Nephron progenitor cell (in vitro differentiated cells): ENCODE measurements at places on chromosomes 1 and 21.

DNA sequence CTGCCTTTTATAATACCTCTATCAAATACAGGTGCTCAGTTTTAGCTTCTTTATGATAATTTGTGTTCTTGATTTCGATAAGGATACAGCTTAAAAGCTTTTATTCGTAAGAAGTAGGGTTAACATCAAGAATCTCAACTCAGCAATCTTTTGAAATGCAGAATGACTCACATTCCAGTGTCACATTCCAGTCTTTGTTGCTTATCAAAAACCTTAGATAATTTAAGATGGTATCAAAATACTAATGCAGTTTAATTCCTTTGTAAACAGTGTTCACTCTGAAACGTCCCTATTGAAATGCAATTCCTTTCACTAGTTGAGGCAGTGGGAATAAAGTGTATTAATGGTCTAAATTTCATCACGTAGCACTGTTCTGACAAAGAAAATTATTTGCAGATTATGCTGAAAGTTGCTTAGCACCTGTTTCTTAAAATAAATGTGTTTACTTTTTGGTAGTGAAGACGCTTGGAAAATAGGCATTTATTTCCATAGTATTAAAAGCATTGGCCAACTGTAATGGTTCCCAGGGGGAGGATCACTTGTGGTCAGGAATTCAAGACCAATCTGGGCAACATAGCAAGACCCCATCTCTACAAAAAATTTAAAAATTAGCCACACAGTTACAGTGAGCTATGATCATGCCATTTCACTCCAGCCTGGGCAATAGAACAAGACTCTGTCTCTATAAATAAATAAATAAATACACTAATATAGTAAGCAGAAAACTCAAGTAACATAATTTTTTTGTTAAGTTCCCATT, 10.1 kb upstream of the CNN3 start:
- DNase-seq, result no peak

GRCh38 chr1:88079036-88079435, 605.0 kb upstream of the PKN2 start:
- DNase-seq, result peak; percentile 47

DNA sequence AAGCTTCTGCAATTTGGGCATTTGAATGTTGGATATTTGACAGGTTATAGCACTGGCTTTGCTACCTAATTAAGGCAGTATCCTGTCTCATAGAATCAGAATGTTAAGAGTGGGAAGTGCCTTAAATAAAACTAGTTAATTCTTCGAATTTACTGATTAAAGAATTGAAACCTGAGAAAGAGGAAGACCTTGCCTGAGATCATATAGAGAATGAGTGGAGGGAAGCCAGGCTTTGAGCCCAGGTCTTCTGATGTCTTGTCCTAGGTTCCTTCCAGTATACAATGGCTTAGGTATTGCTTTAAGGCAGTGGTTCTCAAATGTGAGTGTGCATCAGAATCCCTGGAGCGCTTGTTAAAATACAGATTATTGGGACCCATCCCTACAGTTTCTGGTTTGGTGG, 20.9 kb upstream of the SH3BGRL3 start:
- no peak for DNase-seq

GRCh38 chr1:65995336-65995735, 202.6 kb downstream of the PDE4B start:
- no peak for DNase-seq

DNA sequence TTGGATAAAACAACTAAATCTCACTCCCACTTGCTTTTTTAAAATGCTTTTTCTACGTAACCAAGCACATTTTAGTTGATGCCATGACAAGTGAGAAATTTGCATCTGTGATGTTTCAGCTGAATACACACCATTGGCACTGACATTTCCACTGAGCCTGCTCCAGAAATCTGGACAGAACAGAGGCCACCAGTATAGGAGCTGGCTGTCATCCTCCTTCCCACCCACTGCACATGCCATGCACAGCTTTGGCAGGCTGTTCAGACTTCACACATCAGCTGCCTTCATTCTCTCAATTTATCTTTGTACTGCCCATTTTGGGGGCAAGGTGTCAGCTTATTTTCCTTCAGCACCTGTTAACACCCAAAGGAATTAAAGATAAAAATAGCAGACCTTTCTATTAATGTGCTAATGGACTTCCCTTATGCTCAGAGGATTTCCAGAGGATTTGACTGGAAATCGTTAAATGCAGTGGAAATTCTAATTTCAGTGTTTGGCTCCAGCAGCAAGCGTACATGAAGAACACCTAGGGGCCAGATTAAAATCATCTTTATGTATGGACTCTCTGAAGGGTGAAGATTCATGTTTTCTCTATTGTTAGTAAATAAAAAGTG, 12.9 kb upstream of the PODN start:
- no peak for DNase-seq

GRCh38 chr1:105894006-105894405, 1162.5 kb upstream of the PRMT6 start:
- DNase-seq, result no peak

GRCh38 chr1:151326619-151327222, 495 bp downstream of the PI4KB start:
- DNase-seq, result no peak

- peak; percentile 12 for DNase-seq
These were observed 131.8 kb upstream of the SGIP1 start for GRCh38 chr1:66402194-66402593.

DNA sequence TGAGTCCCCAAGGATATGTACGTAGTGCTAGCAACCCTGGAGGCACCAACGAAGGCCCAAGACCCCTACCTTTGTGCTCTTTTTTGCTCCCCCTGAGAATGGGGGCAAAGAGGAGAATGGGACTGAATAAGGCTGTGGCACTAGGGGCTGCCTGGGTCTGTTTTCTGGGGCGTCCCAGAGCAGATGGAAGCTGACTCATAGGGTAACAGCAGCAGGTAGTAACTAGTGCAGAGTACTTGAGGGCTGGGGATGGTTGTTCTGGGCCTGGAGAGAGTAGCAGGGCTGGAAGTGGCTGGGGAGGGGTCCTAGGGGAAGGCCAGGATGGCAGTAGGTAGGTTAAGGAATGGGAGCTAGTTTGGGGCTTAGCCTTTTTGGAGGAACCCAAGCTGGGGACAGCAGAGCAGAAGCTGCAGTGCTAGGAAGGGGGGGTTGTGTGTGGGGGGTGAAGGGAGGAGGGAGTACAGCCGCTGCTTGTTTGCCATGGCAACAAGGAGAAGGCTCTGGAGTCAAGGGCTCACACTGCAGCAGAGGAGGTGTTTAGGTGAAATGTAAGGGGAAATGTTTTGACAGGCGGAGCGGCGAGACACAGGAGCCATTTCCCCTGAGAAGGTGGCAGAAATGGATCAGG, 1.8 kb downstream of the NCDN start:
- DNase-seq, result no peak

DNA sequence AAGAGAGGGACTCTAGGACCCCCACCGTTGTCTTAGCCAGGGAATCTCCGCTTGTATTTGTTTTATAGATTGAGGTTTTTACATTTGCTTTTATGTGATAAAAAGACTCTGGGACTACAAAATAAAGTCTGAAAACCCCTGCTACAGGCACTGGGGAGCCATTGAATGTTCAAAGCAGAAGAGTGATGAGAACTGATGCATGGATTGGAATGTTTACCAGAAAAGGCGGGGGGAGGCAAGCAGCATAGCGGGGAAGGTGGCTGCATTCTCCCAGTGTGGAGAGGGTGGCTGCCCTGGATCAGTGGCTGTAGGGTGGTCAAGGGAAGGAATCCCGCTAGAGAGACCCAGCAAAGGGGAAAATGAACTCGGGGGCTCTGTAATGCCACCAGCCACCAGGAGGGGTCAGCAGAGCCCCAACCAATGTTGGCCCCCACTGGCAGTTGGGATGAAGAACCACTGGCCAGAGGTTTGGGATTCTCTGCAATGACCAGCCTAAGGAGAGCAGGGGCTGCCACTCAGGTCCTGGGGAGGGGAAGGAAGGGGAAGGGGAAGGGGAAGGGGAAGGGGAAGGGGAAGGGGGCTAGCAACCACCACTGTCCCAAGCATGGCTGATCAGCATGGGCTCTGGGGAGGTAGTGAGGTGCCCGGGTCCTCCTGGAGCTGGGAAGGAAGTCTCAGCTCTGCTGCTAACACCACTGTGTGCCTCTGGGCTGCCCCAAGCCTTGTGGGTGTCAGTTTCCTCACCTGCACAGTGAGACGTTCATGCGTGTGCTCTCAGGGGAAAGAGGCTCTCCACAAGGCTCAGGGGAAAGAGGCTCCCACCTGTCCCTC, 19.2 kb upstream of the PEF1 start:
- peak; percentile 88 for DNase-seq

GRCh38 chr1:116346943-116347673, 25.9 kb upstream of the ATP1A1 start:
- DNase-seq, result no peak

DNA sequence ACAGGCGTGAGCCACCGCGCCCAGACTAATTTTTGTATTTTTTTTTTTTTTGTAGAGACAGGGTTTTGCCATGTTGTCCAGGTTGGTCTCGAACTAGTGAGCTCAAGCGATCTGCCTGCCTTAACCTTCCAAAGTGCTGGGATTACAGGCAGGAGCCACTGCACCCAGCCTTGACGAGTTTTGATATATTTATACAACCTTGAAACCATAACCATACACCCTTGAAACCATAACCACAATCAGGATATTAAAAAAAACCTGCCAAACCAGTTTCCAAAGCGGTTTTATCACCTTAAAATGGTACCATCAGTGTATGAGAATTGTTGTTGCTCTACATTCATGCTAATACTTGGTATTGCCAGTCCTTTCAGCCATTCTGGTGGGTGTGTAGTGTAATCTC, 3.7 kb upstream of the PHACTR4 start:
- DNase-seq, result no peak

GRCh38 chr1:103108376-103109150, at the start of gene COL11A1:
Gene COL11A1 (minus strand): TSS chr1:103108522. CDS start chr1:103108178, 344 bp downstream.
- peak; percentile 84 for DNase-seq

DNA sequence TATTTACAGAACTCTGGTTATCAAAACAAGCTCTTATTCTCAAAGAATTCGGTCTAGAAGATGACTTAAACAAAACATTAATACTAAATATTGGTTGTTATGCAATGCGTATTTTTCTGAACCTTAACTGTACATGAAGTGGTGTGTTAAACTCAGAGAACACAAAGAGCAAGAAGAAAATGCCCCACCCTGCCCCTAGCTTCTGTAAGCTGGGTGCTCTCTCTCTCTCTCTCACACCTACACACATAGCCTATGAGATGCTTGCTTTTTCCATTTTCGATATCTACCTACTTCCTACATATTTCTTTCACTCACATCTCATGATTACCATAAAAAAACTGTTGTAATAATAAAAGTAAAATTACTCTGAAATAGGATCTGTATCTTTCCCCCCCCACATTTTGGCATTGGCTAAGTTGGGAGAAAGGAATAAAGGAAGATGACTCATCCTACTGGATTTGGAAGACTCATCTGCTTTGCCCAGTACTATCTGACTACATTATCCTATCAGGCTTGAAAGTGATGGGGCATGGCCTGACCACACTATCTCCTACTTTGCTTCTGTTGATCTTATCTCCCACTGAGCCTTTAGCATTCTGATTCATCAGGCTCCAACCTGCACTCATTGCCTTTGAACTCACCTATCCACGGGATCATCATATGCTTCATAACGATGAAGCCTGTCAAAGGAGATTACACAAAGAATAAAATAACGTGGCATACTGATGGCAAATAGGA, 2.9 kb downstream of the CRYZ start:
- no peak for DNase-seq

GRCh38 chr1:219938706-219939105, 10.3 kb upstream of the SLC30A10 start:
- DNase-seq, result peak; percentile 33

GRCh38 chr1:115952547-115952946, 23.8 kb upstream of the SLC22A15 start:
- no peak for DNase-seq

- no peak for DNase-seq
These were observed 37.2 kb upstream of the SLC6A9 start for GRCh38 chr1:44068442-44068921.

DNA sequence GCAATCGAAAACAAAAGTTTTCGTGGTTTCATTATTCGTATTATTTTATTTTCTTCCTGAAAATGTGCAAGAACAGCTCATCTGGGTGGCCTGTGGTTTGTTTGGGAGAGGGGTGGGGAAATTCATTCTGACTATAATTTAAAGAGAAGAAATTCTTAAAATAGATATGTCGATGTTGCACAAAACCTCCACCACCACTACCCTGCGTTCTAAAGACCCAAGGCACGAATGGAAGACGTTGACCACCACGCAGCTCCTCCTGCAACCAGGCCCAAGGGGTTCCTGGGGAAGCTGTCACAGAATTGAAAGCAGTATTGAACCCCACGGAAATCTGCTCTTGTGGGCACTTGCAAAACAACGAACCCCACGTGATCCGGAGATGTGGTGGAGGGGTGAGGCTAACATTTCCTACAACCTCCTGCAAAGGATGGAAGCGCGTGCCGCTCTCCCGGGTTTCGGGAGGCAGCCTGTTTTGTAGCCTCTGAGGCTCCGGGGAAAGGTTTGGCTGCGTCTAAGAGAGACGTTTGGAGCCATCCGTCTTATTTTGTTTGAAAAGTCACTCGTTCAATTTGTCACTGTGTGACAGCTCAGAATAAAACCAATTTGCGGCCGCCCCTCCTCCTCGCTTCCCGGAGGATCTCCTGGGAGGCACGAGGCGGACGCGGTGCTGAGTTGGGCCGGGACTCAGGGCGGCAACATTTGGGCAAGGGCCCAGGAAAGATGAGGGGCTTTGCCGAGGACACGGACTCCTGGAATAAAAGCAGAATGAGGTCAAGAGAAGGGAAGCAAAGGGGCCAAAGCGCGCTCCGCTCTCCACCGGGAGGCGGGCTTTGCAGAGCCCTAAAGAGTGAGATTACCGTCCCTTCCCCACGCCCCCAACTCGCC, 810 bp upstream of the HLX start:
- DNase-seq, result peak; percentile 33

- peak; percentile 29 for DNase-seq
These were observed 94.4 kb downstream of the COLGALT2 start for GRCh38 chr1:183942933-183943693.

DNA sequence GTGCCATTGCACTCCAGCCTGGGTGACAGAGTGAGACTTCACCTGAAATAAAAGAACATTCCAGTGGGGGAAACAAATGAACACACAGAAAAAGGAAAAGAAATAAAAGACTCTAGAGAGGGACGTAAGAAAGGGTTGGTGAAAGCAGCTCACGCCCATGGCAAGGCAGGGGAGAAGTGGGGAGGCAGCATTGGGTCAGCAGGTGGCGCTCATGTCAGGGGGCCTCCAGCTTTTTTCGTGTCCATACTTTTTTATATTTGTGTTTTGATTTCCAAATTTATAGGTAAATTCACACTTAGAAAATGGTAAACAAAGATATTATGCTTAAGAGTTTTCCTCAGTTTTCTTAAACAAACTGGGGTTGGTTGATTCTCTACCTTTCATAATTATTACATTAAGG, 45.5 kb downstream of the VPS13D start:
- DNase-seq, result peak; percentile 62

DNA sequence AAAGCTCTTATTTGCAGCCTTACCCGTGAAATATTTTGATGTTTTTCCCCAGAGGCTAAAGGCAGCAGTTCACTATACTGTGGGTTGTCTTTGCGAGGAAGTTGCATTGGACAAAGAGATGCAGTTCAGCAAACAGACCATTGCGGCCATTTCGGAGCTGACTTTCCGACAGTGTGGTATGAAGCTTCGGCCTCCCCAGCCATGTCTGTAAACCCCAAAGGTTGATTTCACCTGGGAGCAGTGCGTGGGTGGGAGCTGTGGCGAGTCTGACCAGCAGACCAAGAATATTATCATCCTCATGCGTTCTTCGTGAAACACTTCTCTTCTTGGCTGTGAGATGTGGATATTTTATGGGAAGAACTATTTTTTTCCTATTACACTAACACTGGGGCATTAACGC, 3.6 kb downstream of the CENPS start:
- no peak for DNase-seq

GRCh38 chr1:177219554-177220458, 49.0 kb downstream of the BRINP2 start:
- no peak for DNase-seq
